HS-27A (cell line): ENCODE measurements at places on chromosomes 11 and 22.

- peak; percentile 59 for DNase-seq
Observed at GRCh38 chr11:59556917-59557348, 45.6 kb downstream of the OR4D9 start.

DNA sequence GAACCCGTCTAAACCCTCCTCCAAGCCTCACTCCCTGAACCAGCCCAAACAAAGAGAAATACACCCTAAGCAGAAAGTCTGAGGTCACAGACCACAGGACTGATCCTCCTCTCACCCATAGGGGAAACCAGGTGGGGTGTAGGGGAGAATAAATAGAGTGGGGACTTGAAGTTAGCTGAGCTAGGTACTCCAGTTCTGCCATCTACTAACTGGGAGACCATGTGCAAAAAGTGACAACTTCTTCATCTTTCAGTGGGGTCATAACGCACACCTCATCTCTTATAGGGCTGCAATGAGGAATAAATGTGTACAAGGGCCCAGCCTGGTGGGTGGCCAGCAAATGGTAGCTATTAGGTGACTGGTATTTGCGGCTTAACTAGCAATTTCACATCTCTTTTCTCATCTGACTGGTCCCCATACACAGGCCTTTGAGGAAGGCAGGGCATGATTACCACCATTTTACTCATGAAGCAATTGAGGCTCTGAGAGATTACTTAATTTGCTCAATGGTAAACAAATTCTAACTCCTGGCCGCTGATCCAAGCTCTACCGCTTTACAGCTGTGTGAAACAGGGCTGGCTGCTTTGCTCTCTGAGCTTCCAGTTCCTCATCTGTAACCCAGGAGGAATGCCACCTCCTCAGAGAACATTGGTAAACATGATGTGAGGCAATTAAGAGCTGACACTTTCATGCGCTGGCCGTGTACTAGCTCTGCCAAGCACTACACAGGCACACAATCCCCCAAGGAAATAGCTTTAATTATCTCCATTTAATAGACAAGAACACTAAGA is 16.6 kb downstream of the TBC1D10A start:
- DNase-seq, result no peak

GRCh38 chr11:102831489-102832440 is 11.6 kb downstream of the MMP3 start:
- no peak for DNase-seq

DNA sequence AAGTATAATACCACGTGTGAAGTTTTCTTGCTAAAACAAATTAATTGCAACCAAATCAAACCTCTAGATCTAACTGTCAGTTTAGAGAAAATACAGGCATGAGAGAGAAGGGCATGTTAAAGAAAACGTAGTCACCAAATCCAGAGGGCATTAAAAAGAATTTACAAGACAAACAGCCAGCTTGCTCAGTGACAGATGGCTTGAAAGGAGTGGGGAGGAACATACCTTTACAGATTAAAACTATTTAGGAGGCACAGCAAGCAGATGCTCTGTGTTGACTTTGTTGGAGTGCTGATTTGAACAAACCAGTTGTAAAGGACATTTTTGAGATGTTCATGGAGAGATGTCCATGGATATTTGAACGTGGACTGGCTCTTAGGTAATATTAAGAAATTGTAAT is 96.9 kb downstream of the ATXN10 start:
- DNase-seq, result no peak

DNA sequence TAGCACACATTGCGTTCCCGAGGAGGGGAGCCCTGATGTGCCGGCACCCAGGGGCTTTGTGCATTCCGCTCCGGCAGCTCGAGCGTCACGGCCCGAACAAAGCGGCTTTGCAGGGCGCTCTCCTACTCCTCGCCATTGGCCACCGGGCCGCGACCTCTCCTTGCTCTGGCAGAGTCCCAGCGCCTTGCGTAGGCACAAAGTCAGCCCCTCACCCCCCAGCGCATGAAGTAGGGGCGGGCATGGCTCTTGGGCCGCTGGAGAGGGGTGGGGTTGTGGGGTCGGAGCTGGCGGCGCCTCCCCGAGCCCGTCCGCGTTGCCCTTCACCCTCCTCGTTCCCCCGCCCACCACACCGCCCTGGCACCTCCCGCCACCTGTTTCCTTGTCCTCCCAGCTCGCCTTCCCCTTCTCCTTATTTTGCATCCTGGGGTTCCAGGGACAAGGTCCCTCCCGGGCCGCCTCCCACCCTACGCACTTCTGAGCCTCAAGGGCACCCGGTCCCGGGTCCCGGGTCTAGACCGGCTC is 753 bp upstream of the PPARA start:
- no peak for DNase-seq

GRCh38 chr11:45444796-45445195 is 158.7 kb upstream of the SYT13 start:
- DNase-seq, result no peak

DNA sequence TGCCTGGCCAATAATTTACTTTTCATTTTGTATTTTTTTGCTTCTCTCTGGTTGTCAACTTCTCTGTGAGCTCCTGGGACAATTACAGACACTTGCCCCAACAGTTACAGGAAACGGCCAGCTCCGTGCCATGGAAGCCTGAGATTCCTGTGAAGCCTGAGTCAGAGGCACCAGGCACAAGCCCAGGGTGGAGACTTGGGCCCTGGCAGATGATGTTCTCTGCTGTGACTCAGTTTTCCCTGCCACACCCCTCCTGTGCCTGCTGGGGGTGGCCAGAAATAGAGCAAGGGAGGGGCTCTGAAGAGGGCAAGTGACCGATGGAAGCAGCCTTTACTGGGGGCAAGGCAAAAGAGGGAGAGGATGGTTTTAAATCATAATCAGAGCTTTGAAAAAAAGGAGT is 4.9 kb downstream of the ATP5MGL start:
- DNase-seq, result peak; percentile 83

- peak; percentile 77 for DNase-seq
Observed at GRCh38 chr22:30649430-30650007, 13.9 kb downstream of the SLC35E4 start.

GRCh38 chr22:24162436-24162835 is 18.9 kb upstream of the SUSD2 start:
- no peak for DNase-seq

DNA sequence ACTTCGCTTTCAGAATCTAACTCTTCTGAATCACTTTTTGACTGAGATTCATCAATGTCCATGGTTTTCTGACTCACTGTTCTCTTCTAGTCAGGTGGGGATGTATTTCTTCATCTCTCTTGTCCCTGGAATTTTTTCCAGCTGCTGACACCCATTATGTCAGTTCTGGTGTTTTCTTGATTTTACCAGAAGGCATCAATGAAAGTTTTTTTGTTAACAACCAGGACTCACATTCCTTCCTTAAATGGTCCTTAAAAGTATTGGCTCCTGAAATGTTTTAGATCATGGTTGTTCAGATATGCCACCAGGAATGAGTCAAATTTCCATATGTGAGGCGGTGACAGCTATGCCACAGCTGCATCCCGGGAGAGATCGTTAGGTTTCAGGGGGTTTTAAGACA is 12.9 kb downstream of the MICAL2 start:
- no peak for DNase-seq

DNA sequence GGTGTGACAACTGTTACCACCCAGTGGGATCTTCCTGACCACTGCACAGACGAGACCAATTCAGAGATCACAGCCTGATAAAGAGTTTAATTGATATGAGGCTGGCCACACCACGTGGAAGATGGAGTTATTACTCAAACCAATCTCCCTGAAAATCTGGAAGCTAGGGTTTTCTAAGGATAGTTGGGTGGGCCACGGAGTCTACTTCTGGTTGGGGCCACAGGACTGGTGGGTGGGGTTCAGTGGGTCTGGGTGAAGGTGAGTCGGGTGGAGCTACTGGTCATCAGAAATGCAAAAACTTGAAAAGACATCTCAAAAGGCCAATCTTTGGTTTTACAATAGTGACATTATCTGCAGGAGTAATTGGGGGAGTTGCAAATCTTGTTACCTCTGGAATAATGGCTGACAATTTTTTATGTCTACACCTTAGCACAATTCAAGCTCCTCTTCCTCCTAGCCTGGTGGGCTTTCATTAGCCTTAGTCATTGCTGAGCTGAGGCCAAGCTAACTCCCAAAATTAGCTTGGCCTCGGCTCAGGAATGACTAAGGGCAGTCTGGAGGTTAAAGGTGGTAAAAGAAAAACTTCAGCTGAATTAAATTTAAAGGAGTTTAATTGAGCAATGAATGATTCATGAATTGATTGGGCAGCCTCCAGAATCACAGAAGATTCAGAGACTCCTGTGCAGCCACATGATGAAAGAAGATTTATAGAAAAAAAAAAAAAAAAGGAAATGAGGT is 13.1 kb downstream of the C11orf96 start:
- DNase-seq, result no peak

GRCh38 chr11:61295596-61295926 is 445 bp upstream of the VWCE start:
- no peak for DNase-seq

DNA sequence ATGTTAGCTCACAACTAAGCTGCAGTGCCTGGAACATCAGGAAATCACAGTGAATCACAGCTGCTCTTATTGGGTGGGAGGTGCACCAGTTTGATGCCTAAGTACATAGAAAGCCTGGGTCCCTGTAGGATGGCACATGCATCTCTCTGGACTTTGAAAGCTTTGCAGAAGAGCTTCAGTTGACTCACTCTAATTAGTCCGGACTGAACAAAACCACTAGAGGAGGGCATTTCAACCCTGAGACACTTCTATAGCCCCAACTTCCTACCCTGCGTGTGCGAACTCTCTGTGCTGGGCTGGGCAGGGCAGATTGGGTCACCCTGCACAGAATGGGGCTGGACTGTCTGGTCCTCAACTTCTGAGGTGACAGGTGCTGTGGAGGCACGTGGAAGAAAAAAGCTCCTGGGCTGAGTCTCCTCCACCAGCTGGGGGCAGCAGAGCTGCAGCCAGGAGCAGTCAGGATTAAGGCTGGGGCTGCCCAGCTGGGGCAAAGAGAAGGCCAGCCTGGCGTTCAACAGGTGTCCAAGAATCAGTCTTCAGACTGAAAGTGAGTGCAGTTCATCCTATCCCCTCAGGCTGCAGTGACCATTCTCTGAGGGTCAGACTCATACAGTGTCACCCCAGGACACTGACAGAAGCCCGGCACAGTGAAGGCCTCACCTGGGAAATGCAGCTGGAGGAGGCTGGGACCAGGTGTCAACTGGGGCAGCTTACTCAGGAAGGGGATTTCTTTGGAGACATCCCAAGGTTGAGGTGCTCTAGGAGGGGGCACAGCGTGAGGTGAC is 22.1 kb downstream of the GGTLC2 start:
- no peak for DNase-seq

DNA sequence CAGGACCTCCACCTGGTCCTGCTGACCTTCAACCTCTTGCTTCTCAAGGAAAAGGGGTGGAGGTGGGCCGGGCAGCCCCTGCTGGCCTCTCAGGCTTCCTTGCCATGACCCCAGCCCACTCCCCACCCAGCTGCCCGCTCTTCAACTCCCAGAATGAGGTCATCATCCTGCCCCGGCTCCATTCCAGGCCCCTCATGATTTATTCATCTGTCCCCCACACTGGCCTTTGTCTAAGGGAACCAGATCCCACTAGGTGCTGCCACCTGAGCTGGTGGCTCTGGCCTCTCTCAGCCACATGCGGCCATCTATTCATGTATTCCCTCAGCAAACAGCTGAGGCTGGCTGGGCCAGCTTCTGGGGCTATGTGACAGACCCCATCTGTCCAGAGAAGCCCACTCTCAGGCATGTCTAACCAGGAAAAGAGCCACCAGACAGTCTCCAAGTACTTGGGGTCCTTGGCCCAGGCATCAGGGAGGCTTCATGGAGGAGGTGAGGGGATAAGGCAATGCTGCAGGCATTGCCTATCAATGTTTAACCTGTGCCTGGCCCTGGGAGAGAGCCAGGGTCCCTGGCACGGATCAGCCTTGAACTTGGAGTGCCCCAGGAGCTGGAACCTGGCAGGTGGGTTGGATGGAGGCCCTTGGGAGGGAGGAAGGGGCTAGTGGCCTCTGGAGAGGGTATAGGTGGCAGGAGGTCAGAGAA is 2.2 kb upstream of the CABP2 start:
- no peak for DNase-seq

- DNase-seq, result no peak
Observed at GRCh38 chr11:75337195-75337654, 14.2 kb downstream of the ARRB1 start.

DNA sequence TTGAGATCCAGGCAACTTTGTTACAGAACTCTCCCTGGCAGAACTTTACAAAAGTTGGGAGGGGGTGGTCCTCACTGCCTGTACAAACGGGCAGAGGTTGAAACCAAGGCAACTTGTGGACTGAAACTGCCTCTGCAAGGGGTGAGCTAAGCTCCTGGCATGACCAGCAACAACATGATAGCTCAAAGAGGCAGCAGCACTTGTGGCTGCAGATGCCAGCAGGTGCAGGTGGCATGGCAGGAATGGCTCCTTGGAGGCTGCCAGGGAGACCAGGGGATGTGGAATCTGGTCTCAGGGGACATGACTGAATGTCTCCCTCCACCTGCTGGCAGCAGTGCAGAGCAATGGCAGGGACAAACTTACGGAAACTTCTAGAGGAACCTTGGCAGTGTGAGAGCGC is 38.8 kb upstream of the PHF21A start:
- DNase-seq, result no peak

- DNase-seq, result no peak
Observed at GRCh38 chr11:61851113-61851899, 23.2 kb downstream of the FADS2 start.

GRCh38 chr11:128579798-128580504 is 7.4 kb downstream of the ETS1 start:
- no peak for DNase-seq

DNA sequence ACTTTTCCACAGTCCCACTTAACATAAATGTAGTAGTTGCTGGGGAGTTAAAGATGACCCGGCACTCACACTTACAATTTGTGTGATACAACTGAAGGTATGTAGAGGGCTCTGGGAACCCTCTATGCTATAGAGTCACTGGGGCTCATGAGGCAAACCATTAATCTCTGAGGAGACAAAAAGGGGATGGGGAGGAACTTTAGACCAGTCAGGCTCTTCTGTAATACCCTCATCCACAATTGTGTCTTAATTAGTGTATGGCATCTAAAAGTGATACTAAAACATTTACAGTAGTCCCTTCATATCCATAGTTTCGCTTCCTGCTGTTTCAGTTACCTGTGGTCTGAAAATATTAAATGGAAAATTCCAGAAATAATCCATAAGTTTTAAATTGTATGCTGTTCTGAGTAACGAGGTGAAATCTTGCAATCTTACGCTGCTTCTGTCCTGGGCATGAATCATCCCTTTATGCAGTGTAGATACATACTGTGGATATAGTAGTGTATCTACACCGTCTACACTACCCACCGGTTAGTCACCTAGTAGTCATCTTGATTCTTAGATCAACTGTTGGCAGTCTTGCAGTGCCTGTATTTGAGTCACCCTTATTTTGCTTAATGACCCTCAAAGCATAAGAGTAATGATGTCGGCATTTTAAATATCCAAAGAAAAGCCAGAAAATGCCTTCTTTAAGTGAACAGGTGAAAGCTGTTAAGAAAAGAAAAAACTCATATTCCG is 12.2 kb downstream of the CBL start:
- peak; percentile 50 for DNase-seq

GRCh38 chr22:42893371-42894150 is 36.5 kb upstream of the ARFGAP3 start:
- DNase-seq, result no peak

GRCh38 chr22:49357661-49358440 is 469.8 kb downstream of the BRD1 start:
- no peak for DNase-seq

- DNase-seq, result no peak
Observed at GRCh38 chr11:83371489-83371888, 85.3 kb upstream of the CCDC90B start.
